ENCODE measurements at places on chromosomes 6 and 20.

- DNase-seq: no peak
Observed at GRCh38 chr20:50629670-50630045, 61.7 kb downstream of the RIPOR3 start.

DNA sequence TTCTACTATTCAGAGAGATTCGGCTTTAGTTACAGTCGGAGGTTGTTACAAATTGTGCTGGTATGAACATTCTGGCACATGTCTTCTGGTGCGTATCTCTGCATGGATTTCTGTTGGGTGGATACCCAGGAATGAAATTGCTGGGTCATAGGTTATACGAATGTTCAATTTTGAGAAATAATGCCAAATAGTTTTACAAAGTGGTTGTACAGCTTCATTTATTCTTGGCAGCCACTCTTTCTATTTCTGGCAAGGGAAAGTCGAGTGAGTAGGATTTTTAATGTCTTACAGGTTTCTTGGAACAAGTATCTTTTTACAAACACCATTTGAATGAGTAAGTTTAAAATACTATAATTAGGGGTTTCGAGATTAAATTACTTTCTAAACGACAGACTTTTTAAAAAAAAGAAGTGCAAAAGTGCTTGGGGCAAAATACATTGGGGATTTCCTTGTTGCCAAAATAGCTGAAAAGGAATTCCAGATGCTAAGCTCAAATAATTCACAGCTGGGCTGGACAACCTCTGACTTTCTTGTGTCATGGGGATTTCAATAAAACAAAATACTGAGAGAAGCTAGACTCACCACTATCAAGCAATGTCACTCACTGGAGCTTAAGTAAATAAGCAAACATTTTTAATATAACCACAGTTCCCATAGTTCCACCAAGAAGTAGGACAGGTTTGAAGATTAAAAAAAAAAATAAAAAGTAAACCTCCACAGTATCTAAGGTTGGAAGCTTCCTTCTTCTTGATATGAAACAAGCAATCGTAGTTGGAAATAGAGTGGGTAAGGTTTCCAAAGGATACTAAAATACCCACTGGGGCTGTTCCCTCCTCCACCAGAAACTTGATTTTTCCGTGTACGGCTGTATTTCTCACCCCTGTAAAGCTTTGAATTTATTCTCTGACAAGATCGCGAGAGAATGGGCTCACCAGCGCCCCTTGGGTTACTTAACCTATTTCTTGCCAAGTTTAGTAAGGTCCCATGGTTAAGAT, 21.6 kb upstream of the GFOD1 start:
- DNase-seq: no peak

- DNase-seq: no peak
Observed at GRCh38 chr6:38638941-38639497, 710 bp downstream of the BTBD9 start.

- no peak for DNase-seq
Observed at GRCh38 chr6:105968603-105969333, 117.4 kb upstream of the PRDM1 start.

- no peak for DNase-seq
Observed at GRCh38 chr20:48841196-48841874, 13.5 kb upstream of the PREX1 start.
